ENCODE measurements at places on chromosomes 4 and X.
A peak's percentile ranks its signal among the peaks of the same experiment; 100 is the strongest.

DNA sequence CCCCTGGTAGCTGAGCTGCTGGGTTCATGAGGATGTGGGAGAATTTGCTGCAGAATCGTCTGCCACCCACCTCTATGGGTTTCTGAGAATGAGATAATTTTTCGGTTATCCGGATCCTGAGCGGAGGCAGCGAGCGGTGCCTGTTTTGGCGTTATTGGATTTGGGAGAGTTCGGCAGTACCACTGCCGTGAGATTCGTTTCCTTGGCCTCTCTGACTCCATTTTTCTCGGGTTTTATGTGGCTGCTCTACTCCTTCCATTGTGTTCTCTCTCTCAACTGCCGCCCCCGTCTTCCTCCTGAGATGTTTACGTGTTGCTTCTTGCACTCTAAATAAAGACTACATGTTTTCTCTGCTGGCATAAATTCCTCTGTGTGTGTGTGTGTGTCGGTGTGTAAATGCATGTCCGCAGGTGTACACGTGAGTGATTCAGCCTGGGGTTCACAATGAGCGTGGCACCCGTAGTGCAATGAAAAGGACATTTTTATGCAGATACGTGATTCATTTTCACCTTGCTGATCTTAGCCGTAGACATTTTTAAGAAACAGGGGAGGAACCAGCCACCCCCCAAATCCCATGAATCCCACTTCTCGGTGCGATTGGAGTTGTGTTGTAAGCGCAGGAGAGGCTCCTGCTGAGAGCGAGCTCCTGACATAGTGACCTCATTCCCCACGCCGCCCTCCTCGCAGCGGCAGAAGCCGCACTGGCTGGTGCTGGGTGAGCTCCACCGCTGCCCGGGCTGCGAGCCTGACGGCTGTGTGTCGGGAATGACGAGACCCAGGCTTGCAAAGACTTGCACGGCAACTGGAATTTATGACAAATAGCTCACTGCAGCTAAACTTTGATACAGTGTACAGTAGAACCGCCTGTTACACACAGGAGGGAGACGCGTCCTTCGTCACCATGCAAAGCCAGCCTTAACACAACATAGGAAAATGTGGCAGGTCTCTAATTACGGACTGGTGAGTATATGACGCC is 82.2 kb downstream of the STOX2 start:
- peak; percentile 7 for DNase-seq

GRCh38 chrX:46180258-46180687 is 364.9 kb downstream of the ZNF674 start:
- DNase-seq = no peak

DNA sequence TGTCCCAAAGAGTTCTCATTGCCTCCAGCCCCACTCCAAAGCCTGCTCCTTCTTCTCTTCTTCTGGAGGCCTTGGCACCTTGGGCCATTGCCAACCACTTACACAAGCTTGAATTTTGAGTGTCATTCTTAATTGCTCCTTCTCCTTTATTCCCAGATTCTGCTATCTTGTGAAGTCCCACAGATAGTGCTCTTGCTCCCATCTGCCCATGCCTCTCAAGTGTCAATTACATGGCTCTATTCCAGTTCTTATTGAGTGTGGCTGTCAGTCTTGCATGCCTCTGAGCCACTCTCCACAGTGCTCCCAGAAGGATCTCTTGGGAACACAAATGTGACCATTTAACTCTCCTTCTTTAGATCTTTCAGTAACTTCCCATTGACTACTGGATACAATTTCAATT is 117.3 kb upstream of the SFRP2 start:
- no peak for DNase-seq

- DNase-seq = no peak
These were observed 356.5 kb downstream of the MID1IP1 start for GRCh38 chrX:39157796-39158195.

DNA sequence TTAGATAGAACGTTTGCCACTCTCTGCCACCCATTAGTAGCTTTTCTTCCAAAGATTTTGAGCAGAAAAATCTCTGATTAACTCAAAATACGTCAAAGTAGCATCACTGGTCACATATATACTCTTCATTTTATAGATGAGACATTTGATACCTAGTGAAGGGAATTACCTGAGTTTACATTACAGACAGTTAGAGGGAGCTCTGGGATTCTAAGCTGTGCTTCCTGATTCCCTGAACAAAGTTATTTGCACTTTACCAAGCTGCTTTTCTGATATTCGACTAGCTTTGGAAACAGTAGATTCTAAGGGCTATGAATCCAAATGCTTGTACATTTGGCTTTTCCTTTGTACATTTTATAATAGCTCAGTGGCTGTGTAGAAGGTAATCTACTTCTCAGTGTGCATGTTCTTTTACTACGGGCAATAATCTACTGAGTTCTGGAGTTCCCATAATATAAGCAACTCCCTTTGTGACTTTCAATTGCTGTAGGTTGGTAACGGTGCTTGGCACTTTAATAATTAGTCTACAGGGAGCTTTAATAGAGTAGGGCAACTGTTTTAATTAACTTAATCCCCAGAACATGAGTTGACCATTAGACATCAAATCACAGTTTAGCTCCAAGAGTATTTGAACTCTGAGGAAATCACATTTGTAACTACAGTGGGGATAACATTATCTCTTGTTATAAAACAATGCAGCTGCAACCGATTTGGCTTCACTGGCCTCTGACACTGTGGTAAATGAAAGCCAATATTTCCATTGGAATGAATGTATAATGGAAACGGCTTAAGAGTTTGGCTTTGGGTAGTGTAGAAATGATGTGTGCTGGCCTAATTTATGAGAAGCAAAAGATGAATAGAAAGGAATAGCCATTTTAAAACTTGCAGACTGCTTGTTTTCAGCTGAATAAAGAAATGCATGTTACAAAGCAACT is 1602.4 kb downstream of the STIM2 start:
- DNase-seq = no peak

DNA sequence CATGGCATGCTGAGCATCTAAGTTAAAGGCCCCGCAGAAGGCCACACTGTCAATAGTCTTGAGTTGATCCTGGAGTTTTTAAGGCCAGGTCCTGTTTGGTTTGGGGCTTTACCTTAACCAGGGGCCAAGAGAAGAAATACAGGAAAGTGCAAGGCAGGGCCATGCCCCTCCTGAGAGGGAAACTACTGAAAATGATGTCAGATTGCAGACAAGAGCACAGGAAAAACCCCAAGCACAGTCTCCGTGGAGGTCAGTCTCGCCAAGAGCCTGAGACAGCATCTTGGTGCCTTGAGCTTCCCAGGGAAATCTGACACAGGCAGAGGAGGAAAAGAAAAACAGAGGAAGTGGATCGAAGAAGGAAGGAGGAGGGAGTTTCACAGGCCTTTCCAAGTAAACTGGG is 32.2 kb upstream of the GATB start:
- DNase-seq = no peak

- no peak for DNase-seq
These were observed 64.4 kb upstream of the KLHL13 start for GRCh38 chrX:118181030-118181429.

DNA sequence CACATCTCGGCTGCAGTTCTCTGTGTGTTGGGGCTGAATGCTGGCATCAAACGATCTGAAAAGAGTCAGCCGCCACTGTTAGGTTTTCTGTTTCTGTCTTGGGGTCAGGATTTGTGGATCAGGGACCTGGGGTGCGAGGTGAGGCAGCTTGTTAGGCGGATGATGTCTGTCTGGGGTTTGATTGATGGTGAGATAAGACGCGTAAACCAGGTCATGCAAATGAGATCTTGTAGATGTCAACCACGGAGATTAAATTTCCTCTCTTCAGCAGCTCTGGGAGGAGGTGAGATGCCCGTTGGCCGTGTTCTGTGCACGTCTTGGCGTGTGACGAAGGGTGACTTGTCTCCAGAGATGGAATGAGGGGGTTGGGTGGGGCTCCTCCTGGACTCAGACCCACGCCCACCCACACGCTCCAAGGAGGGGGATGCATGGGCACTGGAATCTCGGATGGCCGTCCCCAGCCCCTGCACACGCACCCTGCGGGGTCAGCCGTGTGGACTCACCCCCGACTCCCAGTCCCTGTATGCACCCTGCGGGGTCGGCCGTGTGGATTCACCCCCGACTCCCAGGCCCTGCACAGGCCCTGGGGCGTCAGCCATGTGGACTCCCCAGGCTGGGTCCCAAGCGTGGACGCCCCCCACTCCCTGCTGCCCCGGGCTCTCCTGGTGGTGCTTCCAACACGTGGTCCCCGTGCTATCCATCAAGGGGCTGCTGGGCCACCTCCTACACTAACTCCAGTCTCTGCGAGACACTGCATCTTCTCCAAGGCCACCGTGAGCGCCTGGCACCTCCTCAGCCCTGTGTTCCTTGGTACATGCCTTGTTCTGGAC is 16.0 kb upstream of the UVSSA start:
- no peak for DNase-seq

DNA sequence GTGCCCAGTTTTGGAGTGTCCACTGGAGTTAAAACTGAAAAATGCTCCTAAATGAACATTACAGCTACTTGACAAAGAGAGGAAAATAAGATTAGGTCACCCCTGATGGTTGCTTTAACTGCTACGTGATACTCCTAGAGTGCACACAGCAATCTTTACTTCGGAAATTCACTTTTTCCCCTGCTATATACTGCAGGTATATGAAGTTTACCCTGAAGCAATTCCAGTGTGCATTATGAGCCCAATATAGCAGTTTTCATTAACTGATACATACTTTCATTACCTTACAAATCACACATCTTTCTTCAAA is 773 bp upstream of the ZNF827 start:
- DNase-seq = no peak

DNA sequence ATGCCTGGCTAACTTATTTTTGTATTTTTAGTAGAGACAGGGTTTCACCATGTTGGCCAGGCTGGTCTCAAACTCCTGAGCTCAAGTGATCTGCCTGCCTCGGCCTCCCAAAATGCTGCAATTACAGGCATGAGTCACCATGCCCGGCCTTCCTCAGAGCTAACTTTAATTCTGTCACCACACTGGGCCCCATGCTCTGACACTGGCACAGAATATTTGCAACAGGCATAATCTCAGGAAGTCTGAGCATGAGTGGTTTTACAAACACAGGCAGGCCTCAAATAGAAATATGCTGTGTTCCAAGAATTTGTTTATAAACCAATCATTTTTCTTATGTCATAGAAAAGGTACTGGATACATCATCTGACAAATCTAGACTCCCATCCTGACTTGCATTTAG is 32.7 kb upstream of the FAM9C start:
- DNase-seq = no peak

Measured in cortex of kidney (tissue), 1 donor.